Activated gamma-delta T cell treated with Interleukin-2 at 50 U/mL for 16 hours (primary cell): ENCODE measurements at places on chromosomes 11 and 22.

- no peak for DNase-seq
Observed at GRCh38 chr11:107180236-107180635, 162.0 kb upstream of the GUCY1A2 start.

GRCh38 chr11:12599408-12600143 lies 74.6 kb upstream of the TEAD1 start:
- DNase-seq: peak; percentile 13

- DNase-seq: no peak
Observed at GRCh38 chr11:75689863-75690609, 21.2 kb upstream of the MAP6 start.

DNA sequence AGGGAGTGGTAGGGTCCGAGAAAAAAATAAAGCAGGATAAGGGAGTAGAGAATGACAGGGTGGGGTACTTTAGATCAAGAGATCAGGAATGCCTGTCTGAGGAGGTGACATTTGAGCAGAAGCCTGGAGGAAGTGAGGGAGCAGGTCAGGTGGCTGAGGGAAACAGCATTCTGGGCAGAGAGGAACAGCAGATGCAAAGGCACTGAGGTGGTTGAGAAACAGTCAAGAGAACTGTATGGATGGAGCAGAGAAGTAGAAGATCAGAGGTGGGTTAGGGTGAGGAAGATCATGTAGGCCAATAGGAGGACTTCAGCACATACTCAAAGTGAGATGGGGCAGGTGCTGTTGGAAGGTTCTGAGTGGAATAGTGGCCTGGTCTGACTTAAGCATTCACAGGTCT lies 8.3 kb downstream of the ARHGEF17 start:
- no peak for DNase-seq

- no peak for DNase-seq
Observed at GRCh38 chr11:117704395-117705100, 92.5 kb downstream of the DSCAML1 start.

DNA sequence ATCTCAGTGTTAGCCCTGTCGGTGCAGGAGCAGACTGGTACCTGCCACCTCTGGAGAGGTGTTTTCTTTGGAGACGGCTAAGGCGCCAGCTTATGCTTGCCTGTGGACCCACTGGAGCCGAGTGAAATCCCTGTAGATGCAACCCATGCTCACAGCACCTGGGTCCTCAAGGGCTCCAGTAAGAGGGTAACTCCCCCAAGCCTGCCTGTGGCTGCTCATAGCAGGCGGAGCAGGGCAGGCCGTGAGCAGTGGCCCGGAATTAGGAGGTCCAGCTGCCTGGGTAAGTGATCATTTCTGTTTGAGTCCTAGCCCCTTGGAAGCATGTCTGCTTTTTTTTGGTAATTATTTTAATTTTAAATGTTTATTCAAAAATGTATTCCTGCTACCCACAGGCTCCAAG lies 43.8 kb downstream of the NAT10 start:
- no peak for DNase-seq

DNA sequence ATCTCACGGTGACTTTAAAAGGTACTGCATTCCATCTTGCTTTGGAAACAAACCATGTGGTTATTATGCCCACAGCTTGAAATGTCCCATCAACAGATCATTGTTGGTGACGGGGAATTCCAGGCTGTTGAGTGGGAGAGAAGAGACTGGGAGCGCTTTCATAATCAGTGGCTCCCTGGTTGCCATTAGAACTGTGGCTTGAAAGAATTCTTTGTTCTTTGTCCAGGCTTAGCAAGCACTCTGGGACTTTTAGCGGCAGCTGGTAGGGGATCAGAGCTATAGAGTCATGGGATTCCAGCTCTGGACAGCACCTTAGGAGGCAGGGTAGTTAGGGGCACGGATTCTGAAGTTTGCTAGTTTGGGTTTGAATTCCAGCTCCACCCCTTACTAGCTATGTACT lies 22.0 kb downstream of the MMP20 start:
- no peak for DNase-seq

GRCh38 chr11:131591051-131591461 lies 220.6 kb downstream of the NTM start:
- DNase-seq: no peak

- DNase-seq: peak; percentile 41
Observed at GRCh38 chr11:6606471-6607189, 3.1 kb downstream of the ILK start.

- no peak for DNase-seq
Observed at GRCh38 chr11:134645576-134645975, 233.5 kb upstream of the B3GAT1 start.

DNA sequence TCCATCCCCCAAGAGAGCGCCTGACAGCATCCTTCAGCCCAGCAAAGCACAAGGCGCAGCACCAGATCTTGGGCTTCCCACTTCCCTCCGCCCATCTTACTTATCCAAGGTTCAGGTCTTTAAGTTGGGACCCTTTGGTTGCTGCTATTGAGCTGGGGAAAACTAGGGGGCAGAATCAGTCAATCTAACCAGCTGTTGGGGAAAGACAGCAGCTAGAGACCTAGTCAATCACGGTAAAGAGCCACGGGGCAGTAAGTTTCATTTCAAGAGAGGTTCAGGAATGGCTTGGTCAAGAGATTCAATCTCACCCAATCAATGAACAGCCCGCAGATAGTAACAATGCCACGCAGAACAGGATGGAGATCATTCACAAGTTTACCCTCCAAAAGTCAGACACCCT lies 1.7 kb downstream of the ABTB2 start:
- DNase-seq: no peak

DNA sequence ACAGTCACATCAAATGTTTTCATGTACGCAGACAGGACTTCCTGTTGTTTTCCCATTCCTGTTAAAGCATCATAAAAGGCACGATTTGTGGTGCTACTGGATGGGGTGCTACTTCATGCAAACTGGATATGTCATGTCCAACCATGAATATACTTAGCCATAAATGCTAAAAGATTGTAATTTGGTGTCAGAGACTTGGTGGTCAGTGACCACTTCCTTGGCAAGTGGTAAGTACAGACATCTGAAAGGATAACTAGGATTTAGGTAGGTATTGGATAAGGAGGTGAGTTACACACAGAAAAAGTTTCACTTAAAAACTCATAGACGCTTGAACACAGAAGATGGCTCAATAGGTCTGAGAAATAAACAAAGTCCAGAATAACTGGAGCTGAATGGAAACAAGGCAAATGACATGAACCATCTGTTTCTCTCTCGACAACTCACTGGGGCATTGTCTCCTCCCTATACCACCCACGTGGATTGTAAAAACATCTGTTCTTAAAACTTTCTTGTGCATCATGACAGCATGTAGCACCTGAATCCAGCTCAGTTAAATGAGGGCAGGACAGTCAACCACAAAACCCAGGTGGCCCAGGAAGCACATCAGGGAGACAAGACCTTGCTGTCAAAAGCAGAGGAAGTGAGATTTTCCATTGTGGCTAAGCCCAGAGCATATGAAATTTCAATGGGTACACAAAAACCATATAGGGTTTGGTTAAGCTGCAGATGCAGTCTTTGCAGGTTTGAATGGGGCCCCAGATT lies 22.1 kb upstream of the IGLL5 start:
- no peak for DNase-seq

DNA sequence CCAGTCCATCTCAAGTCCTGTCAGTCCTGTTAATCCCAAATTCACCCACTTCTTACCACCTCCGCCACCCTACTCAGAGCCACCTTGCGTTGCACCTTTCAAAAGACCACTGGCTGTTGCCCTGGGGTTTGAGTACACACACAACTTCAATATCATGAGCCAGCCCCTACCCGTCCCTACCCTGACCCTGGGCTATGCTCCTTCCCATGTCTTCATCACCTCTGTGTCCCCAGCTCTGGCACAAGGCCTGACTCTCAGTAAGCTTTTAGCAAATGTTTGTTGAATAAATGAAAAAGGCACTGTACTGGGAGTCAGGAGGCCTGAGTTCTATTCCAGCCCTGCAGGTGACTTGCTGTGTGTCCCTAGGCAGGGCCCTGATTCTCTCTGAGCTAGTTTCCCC lies 26.5 kb downstream of the OTOG start:
- DNase-seq: no peak

DNA sequence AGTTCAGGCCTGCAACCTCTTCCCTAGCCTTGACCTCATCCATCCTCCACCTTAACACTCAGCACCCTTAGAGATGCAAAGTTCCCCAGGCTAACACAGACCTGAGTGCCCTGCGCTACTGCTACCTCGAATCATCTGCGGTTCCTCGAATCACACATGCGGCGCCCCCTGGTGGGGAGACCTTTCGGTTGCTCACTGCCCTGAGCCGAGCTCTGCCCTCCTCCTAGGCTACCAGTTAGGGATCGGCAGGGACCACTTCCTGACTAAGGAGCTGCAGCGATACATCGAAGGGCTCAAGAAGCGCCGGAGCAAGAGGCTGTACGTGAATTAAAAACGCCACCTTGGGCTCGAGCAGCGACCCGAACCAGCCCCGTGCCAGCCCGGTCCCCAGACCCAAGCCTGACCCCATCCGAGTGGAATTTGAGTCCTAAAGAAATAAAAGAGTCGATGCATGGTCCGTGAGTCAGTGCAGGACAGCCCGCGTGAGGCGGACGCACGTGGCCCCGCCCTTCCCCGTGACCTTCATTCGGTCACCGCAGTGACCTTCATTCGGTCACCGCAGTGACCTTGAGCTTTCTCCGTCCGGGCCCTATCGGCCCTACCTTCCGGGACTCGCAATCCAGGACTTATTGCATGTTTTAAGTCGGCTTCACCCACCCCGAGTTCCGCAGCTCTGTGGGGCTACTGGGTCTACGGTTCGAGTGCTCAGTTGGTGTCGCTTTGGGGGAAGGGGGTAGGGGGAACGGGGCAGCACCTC lies 830 bp upstream of the ESRRA start:
- DNase-seq: peak; percentile 96

DNA sequence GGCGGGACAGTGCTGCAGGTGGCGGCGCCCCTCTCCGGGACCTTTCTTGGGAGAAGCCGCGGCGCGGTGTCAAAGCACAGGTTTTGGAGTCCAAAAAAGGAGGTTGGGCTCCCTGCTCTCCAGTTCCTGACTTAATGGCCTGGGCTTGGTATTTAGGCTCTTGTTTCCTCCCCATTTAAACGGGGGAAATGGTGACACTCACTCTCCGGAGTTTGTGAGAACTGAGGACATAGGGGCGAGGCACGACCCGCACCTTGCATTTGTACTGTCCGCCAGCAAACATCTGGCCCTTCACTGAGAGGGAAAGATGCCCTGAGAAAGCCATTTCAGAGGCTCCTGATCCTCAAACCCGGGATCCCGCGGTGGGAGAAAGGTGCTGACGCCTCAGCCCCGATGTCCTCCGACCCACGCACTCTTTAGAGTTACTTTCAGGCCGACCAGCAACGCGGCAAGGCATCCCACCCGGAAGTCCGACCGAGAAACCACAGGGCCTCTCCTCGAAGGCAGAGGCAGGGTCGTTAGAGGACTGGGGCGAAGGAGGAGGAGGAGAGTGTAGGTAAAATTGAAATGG lies 2.9 kb upstream of the WDR74 start:
- DNase-seq: peak; percentile 29

DNA sequence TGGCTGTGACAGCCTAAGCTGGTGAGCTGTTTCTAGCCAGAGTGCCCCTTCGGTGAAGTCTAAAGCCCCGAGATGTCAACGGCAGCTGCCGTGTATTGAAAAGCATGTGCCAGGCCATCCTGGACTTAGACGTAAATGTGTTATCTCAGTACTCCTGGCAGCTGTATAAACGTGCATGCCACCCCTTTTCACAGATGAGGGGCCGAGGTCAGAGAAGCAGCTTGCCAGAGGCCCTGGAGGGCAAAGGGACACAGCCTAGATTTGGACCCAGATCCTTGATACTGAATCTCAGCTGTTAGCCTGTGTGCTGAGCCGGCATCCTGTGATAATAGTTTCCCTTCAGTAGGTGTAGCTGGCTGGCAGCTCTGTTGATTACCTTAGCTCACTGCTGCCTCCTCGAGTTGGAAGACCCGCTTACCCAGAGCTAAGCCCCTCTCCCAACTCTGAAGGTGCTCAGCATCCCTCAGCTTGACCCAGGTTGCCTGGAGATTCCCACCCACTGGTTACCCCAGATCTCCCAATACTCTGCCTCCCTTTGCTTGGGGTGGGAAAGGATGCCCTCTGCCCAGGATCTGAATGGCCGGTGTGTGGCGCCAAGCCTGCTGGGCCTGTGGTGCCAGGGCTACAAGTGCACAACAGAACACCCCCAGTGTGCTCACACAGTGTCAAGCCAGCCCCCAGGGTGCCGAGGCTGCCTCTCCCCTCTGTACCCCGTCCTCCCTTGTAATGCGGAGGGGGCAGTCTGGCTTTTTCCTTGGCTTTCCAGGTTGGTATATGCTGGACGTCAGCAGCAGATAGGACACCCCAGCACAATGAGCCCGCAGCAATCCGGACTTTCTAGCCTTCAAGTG lies 59.8 kb upstream of the WNT7B start:
- DNase-seq: peak; percentile 52
